ENCODE measurements at places on chromosomes 16 and 17.

- no peak for DNase-seq
These were observed at the start of gene CSF3 for GRCh38 chr17:40015005-40015997. Gene CSF3, plus strand, starts transcription at chr17:40015440. Its CDS starts 35 bp downstream, at chr17:40015475.

DNA sequence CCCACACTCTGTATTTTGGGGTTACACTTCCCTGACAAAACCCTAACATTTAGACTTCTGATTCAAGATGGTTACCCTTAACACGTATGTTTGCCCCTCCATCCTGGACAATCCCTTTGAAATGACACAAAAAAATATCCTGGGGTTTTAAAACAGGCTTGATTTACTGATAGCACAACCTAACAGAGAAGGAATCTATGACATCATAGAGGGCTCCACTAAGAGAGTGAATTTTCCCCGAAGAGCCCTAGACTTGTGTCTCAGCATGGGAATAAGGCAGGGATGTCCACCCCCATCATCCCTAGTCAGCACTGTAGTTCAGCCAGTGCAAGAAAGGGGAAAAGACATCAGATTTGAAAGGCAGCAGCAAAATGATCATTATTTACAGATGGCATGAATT is 15.8 kb upstream of the SRCIN1 start:
- no peak for DNase-seq

DNA sequence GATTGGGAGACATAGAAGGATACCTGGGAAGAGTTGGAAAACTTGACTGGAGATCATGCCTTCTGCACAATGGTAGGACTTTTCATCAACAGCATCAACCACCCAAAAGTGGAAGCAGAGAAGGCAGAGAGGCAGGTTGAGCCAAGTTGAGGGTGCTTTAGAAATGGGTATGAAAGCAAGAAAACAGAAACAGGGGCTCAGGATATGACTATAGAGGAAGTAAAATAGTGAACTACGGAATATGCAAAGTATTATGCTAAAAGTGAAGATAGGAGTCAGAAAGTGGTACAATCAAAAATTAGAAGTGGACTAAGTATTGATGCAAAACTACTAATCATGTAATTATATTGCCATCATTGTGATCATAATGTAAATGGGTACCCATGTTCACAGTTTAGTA is 16.1 kb upstream of the ARHGAP44 start:
- no peak for DNase-seq

DNA sequence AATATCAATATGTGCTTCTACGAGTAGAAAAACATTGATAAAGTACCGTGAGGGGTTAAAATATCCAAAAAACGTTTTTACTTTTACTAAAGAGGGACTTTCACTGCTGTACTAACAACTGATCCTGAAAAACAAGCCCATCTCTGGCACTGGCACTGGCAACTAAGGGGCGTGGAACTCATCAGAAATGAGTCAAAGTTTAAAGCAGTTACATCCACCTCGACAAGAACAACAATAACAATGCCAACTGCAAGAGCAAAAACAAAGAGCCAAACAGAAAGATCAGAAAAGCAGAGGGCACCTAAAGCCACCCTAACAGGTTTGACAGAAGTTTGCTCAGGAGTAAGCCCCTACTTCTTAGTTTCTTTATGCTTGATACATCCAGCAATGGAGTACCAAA is 13.1 kb downstream of the MBTPS1 start:
- no peak for DNase-seq

DNA sequence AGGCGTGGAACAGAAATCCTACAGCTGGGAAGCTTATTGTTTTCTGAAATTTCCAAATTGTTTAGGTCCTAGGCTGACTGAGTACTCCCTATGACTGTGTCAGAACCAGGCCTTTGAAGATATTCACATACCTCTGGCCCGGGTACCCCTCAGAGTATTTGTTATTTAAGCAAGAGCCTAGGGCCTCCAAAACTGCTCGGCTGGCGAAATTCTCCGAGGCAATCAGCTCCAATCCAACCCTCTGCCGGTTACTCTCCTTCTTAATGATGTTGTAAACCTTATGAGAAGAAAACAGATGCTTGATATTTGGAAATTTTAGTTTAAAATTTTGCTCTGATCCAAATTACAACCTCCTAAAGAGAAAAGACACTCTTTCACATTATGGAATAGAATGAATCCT is 9.8 kb downstream of the SHMT1 start:
- DNase-seq: no peak

- DNase-seq: no peak
These were observed 28.6 kb upstream of the DYNLL2 start for GRCh38 chr17:58054641-58055040.

- DNase-seq: peak; percentile 38
These were observed 15.9 kb upstream of the DOK4 start for GRCh38 chr16:57502048-57502775.

- DNase-seq: no peak
These were observed 3.7 kb downstream of the TMC8 start for GRCh38 chr17:78133971-78134898.

All from NCI-H2081 treated with DMSO at 0.1 percent for 48 hours (cell line).